Hematopoietic multipotent progenitor cell treated with erythropoietin and hydrocortisone succinate and interleukin-3 and kit ligand, for 4 days (in vitro differentiated cells): ENCODE measurements at places on chromosomes 2 and 18.

DNA sequence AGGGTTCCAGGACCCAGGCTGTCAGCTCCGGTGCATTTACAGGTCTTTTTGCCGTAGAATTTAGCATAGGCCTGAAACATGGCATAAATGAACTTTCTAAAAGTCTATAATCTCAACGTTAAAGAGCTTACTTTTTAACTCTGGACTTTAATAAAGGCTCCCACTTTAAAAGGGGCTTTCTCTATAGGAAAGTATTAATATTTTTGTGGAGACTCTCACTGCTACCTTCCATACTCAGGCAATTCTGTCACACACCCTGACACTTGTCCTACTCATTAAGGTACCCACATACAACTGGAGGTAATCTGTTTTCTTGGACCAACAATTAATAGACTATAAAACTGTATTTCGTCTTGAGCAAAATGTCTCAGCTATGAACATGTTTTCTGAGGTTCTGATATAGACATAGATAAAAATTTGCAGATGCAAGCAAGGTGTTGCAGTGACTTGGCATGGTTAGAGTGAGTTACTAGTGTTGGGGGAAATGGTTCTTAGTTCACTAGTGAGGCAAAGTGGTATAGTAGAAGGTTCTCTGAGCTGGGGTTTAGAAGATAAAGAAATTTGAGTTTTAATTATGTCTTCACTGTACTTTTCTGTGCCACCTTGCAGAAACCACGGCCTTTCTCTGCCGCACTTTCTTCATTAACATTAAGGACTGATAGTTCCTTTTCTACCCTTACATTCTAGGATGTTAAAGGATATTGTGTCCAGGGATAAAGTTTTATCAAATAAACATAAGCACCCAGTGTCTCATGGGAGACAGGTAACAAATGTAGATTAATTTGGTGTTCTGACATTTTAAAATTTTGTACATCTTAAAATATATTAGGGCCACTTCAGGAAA lies 10.8 kb upstream of the NR4A2 start:
- no peak for DNase-seq

- DNase-seq = peak; percentile 91
Measured at GRCh38 chr2:160429248-160430000, 64.2 kb downstream of the RBMS1 start.

- no peak for DNase-seq
Measured at GRCh38 chr2:221431477-221431876, 140.6 kb downstream of the EPHA4 start.

DNA sequence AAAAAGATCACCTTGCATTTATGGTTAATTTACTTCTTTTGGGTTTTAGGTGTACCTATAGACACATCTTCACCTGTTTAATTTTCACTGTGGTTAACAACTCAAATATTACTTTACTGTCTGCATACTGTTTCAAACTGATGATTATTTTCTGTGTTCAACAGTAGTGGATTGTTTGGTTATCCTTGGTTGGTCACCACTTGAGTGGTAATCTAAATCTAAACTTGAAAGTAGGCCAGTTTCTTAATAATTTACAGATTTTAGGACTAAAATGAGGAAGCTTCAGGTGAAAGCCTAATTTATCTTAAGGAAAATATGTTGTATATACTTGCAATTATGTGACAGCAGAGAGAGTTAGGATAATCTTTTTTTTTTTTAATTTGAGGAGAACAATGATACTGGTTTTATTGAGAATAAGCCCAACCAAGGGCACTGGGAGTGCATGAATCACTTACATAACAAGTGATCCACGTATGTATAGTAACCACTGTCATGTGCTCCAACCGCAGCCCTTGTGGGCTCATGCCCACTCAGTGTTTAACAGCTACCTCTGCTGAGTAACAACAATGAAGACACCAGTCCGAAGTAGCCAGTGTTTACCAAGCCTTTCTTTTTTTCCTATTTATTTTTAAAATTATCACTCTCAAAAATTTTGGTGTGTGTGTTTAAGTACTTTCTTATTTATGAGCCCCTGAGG lies 31.0 kb upstream of the WDSUB1 start:
- DNase-seq = no peak

GRCh38 chr2:164910101-164910899 lies 45.0 kb downstream of the SLC38A11 start:
- DNase-seq = peak; percentile 87

DNA sequence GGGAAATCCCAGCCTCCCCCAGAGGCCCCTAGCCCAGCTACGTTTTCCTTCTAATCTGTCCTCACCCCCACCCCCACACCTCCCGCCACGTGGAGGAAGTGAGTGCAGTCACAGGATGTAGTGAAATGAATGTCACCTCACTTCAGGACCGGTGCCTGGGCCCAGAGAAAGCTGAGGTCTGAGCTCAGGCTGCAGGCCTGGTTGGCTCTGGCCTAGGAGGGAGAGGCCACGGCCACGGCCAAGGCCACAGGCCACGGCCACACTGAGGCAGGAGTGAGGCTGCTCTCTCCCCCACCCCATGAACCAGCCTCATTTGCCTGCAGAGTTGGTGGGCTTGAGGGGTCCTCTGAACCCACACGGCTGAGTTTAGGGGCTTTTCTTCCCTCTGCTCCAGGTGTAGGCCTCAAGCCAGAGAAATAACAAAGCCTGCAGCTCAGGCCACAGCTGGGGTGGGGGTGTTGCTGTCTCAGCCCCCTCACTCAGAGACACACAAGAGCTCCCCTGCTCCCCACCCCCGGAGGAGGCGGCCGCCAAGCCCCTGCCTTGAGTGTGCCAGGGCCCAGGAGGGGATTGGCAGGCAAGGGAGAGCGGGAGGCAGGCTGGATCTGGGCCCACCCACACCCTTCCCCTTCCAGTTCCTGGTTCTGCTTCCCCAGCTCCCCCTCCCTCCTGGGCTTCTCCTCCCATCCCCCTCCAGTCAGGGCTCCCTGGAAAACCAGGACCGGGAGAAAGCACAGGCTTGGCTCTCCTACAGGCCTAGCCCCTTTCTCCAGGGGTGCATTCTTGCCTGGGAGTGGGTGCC lies 27.0 kb downstream of the DNMT3A start:
- peak; percentile 42 for DNase-seq

DNA sequence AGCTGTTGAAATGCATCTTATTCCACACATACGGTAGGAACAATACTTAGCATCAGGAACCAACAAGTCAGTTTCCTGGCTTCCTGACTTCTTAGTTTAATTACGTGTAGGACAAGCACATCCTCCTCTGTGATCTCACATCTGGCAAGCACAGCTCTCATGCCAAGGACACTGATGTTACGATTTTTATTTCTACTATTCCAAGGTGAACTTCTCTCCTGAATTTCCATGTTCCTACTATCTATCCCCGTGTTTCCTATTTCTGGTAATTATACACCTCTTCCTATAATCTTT lies 374.0 kb downstream of the NCKAP5 start:
- no peak for DNase-seq

DNA sequence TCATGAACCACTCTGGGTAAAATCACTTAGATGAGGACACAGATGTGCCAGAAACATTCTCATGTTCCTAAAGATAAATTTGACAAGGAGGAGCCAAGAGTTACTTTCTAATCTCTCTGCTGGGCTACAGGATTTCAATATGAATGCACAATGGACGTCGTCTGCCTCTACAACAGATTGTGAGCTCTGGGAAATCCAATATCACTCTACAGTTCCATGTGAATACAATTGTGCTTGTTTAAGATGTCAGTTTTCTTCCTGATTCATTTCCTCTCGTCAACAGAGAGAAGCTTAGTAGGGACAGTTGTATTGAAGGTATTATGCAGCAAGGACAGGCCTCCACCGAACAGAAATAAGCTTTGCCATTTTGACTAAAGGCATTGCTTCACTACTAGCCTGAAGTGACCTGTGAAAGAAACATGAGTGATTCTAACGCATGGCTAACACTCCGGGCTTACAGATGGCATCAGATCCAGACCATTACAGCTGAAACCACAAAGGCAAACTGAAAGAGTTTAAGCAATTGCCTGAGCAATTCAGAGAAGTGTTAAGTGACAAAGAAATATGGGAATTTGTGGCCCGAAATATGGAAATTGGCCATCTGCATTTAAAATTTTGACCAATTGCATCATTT lies 1591.5 kb downstream of the LRP1B start:
- DNase-seq = no peak

DNA sequence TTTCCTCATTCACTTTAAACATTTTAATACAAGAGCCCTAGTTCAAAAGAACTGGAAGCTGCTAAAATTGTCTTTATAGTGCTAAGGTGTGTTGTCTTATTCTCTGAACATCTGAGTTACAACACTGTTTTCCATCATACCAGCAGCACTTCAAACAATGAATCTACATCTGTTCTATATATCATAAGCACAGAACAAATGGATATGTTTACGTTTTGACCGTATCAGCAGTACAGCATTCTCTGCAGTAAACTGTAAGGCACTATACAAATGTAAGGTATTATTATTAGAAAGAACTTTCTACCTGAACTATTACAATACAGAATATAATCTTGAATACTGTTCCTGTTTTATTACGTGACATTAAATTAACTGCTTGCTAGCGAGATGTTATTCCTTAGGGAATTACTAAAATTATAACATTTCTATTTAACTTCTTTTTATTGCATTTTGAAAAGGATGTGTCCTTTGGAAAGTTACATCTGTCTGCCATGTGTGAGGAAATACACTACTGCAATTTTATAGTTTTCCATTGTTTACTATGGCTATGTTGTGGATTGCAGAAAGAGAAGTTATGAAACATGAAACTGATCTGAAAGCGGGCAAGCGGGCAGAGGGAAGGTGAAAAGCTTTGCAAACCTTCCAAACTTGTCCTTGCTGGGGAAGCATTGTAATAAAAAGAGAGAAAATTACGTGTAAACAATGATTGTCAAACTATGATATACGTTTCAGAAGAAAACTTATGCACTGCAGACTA lies 13.7 kb downstream of the NCKAP1 start:
- no peak for DNase-seq

- no peak for DNase-seq
Measured at GRCh38 chr2:201262718-201263117, 2.4 kb downstream of the CASP8 start.

- no peak for DNase-seq
Measured at GRCh38 chr18:27094621-27095020, 90.5 kb downstream of the CHST9 start.
